ENCODE measurements at places on chromosomes 5 and 9. TPM values are rescaled to one million over a fixed set of nuclear protein-coding genes. Genes with fewer than 3 reads are reported as not detected.

The DNAH5 gene
- polyA plus RNA-seq = 1.5 TPM

- no peak within 1 kb of the TSS for H3K27ac ChIP-seq
- H3K4me3 ChIP-seq = no peak within 1 kb of the TSS
- H3K36me3 ChIP-seq = no peaks in the 10 kb centered on the region
These were observed at the start of gene PCDHA1 for GRCh38 chr5:140785905-140786686. PCDHA1 (plus strand) TSS chr5:140786140.

DNA sequence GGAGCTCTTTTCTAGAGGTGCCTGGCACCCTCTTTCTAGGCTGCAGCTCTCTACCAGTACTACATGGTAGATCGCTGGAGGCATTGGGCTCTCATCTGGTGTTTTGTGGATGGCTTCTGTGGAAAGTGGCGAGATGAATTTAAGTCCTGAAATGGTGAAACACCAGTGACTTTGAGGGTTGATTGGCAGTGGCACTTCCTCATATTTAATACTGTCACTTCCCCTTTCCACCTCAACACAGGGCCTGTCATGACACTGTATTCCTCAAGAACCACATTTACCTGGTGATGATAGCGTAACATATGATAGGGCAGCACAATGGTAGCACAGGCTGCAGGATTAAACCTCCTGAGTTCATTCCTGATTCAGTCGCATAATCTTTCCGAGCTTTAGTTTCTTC is 132.1 kb downstream of the KDM4C start:
- no peak overlapping the region for H3K4me3 ChIP-seq
- H3K27me3 ChIP-seq = no peaks in the 10 kb centered on the region

The PTGDS gene
- 0.25 TPM for polyA plus RNA-seq

- H3K27me3 ChIP-seq = no peaks in the 10 kb centered on the region
- no peak overlapping the region for H3K27ac ChIP-seq
- no peaks in the 10 kb centered on the region for H3K36me3 ChIP-seq
- DNase-seq = no peak
- no peaks in the 10 kb centered on the region for H3K4me1 ChIP-seq
- H3K4me3 ChIP-seq = no peak overlapping the region
These were observed 20.4 kb upstream of the BRD3 start for GRCh38 chr9:134088063-134088725.

GRCh38 chr9:84990416-84990815 is 320.9 kb downstream of the NTRK2 start:
- no peaks in the 10 kb centered on the region for H3K27me3 ChIP-seq
- H3K4me1 ChIP-seq = no peaks in the 10 kb centered on the region
- no peaks in the 10 kb centered on the region for H3K36me3 ChIP-seq
- no peak overlapping the region for H3K4me3 ChIP-seq
- DNase-seq = no peak
- H3K27ac ChIP-seq = no peak overlapping the region

The RPL35 gene
- 1,193 TPM for polyA plus RNA-seq

DNA sequence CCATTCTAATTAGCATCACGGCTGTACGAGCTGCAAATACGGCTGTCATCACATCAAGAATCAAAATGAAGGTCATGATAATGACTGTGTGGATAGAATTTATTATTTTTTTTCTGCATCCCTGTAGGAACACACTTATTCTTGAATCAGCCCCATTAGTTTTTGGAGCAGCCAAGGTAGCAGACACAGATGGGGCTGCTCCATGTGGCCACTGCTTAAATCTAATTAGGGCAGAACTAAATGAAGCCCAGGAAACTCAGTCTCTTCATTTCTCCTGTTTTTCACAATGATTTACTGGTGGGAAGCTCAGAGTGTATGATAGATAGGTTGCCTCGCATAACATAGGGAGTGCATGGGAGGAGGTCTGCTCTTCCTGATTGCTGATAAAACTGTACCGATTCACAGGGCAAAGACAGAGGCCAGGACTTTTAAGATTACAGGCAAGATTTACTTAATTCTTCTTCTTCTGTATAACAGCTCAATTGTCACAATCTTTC is 275.5 kb downstream of the GLIS3 start:
- H3K4me3 ChIP-seq = no peak overlapping the region
- no peaks in the 10 kb centered on the region for H3K36me3 ChIP-seq
- H3K4me1 ChIP-seq = 0 out of 2 replicates have a peak, but pooled peaks cover 4% of the 10 kb centered on the region

DNA sequence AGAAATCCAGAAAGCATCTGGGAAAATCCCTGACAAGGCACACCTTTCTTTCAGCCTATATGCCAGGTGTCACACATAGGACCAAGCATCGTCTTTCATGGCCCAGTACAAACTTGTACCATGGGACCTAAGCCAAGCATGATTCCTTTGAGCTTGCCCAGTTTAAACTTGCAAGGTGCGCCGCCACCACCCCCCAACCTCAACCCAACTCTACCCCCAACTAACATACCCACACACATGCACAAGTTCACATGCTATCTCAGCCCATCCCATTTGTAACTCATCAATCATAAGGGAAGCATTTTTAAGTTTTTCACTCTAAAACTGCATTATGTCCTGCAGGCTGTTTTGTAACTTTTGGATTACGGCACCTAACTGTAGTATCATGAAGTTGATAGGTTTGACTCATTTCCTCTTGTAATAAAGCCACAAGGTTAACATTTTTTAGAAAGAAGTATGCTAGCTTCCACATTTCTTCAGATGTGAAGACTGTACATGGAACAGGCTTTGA is 145.9 kb upstream of the FST start:
- H3K4me1 ChIP-seq = peaks cover 53% of the 10 kb centered on the region
- peak; percentile 90 for DNase-seq
- H3K27ac ChIP-seq = peak overlapping the region; percentile 86
- no peaks in the 10 kb centered on the region for H3K36me3 ChIP-seq
- H3K4me3 ChIP-seq = no peak overlapping the region

The ADAMTS19 gene
- polyA plus RNA-seq = not detected

GRCh38 chr5:159415301-159415937 is 85.1 kb upstream of the IL12B start:
- no peaks in the 10 kb centered on the region for H3K36me3 ChIP-seq
- H3K4me1 ChIP-seq = peaks cover 5% of the 10 kb centered on the region
- H3K27ac ChIP-seq = no peak overlapping the region
- peak overlapping the region; percentile 67 for H3K4me3 ChIP-seq

DNA sequence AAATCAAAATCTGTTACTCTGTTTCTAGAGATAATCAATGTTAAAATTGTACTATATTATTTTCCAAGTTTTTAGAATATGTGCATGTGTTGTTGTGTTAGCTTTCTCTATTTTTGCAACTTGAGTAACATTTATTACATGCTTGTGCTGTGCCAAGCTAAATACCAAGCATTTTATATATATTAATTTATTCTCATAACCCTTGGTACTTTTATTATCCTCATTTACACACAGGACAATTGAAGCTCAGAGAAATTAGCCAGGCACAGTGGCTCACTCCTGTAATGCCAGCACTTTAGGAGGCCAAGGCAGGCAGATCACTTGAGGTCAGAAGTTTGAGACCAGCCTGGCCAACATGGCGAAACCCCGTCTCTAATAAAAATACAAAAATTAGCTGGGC is 254.0 kb upstream of the DMRT1 start:
- peaks cover 7% of the 10 kb centered on the region for H3K4me1 ChIP-seq
- H3K36me3 ChIP-seq = no peaks in the 10 kb centered on the region
- no peaks in the 10 kb centered on the region for H3K27me3 ChIP-seq

GRCh38 chr5:67659288-67659687 is 462.7 kb upstream of the CD180 start:
- no peaks in the 10 kb centered on the region for H3K4me1 ChIP-seq
- no peaks in the 10 kb centered on the region for H3K36me3 ChIP-seq
- no peak overlapping the region for H3K4me3 ChIP-seq
- no peak for DNase-seq
- H3K27ac ChIP-seq = no peak overlapping the region
- H3K27me3 ChIP-seq = no peaks in the 10 kb centered on the region
